Muscle of leg (tissue), 16 donors: ENCODE measurements at places on chromosomes 6 and 20.

GRCh38 chr20:45036044-45036755 is 64.7 kb downstream of the KCNS1 start:
- DNase-seq = no peak

DNA sequence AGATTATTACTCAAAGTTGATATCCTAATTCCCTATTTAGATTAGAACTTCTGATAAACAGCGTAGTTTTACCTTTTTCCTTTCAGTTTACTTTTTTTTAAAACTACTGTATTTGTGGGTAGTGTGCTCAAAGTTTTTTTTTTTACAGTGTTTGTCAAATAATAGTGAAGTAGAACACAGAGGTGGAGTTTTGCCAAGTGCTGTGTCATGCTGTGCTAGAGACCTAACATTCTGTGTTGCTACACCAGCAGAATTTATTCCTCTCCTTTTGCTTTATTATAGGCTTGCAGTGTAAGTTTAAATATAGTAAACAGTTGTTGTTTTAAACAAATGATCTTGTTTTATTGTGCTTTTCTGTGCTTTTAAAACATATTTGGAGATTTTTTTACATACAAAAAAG is 125.4 kb downstream of the HIVEP1 start:
- peak; percentile 65 for DNase-seq

DNA sequence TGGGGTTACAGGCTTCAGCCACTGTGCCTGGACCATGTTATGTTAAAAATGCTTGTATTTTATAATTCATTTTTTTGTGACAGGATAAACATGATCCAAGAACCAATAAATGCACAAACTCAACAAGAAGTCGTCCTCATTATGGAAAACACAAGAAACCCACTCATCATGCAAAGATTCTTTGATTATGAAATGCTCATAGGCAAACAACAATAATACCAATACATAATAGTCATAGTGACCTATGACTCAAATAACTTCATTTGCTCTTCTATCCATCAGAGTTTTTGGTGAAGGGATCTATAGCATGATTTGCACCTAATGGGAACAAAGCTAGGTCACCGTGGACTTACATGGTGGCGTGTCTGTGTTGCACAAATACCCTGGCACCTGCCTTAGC is 217.1 kb upstream of the THEMIS start:
- no peak for DNase-seq

DNA sequence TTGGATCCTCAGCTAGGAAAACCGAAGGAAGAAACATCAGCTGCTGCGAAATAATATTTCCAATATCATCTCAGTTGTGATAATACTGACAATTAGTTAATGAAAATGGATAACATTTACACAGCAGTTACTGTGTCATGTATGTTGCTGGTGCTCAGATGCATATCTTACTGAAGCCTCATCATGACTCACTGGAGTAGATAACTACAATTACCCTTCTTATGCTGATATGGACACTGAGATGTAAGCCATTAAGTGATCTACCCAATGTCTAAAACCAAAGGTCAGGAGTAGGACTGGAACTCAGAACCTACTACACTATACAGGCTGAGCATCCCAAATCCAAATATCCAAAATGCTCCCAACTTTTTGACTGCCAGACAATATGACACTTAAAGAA is 54.7 kb upstream of the LYRM2 start:
- DNase-seq = no peak

- no peak for DNase-seq
Measured at GRCh38 chr6:20172842-20173456, 39.3 kb downstream of the MBOAT1 start.

GRCh38 chr20:60117065-60117464 is 158.8 kb downstream of the CDH26 start:
- peak; percentile 66 for DNase-seq

DNA sequence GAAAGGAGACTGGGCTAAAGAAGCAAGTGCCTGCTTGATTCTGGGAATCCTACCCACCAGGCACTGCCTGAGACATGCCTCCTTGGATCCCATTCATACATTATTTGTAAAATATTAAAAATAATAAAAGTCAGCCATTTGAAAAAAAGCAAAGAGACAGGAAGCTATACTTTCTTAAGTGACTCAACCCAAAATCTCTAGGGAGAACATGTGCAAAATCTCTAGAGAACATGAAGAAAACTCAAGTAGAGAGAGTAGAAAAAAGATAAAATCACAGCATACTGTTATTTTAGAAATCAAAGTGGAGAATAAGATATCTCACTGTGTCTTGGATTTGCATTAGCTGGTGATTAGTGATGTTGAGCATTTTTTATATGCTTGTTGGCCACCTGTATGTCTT is 197.2 kb upstream of the GGTLC1 start:
- peak; percentile 56 for DNase-seq

DNA sequence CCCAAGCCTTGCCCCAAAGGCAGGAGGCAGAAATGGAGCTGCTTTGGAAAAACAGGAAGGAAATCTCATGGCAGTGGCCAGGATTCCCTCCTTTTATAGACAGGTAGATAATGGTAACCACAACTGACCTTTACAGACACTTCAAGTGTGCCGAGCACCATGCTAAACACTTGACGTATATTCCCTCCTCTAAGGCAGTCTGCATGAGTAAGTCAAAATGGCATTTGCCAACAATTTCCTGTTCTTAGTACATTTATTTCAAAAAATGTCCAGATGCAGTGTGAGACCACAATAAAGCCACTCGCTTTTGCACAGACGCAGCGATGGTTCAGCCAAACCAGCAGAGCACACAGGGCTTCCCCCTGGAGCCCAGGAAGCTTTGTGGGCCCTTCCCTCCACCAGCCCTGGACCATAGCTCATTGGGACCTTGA is 16.5 kb upstream of the GPR6 start:
- no peak for DNase-seq

DNA sequence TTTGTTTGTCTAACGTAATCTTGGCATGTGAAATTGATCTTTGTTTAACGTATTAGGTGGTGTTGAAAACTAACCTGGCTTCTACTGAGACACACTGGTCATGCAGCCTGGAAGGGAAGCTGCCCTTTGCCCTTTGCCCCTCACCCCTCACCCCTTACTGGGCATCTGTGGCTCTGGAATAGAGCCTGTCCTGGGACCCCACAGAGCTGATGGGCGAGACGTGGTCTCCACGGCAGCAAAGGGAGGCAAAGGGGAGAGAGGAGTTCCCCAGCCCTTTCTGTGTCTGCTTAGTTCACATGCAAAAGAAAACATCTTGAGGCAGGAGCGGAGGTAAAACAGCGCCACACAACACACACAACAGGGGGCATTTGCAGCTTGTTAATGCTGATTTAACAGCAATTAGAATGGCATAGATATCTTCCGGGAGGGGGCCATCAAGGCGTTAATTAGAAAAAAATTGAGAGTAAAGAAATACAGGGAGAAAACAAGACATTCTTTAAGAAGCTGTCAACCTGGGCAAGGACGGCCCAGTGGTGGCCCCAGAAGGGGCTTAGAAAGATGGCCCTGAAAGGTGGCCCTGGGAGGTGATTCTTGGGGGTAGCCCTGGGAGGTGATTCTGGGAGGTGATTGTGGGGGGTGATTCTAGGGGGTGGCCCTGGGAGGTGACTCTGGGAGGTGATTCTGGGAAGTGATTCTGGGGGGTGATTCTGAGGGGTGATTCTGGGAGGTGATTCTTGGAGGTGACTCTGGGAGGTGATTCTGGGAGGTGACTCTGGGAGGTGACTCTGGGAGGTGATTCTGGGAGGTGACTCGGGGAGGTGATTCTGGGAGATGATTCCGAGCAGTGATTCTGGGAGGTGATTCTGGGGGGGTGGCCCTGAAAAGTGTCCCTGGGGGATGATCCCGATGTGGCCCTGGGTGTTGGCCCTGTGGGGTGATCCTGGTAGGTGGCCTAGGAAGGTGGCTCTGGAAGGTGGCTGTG is 44.5 kb upstream of the DACT2 start:
- no peak for DNase-seq

- no peak for DNase-seq
Measured at GRCh38 chr6:74798302-74798701, 407.6 kb downstream of the COL12A1 start.

DNA sequence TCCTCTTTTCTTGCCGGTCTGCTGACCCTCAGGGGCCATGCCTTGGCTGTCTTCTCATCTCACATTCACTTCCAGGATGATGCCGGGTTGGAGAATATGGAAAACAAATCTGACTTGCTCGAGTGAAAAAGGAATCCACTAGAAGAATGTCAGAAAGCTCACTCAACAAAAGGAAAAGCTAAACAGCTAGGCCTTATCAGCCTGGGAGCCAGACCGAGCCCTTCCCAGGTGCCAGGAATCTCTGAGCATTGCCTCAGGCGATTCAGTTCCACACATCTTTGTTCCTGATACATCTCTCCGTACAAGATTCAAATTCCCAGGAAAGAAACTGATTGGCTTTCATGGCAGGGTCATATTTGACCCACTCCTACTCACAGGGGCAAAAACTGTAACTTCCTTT is 9.2 kb upstream of the OSER1 start:
- no peak for DNase-seq

GRCh38 chr6:18122128-18123093 is at the start of gene NHLRC1:
Gene NHLRC1 (minus strand): TSS chr6:18122677. CDS start chr6:18122606, 71 bp downstream.
- DNase-seq = peak; percentile 92

DNA sequence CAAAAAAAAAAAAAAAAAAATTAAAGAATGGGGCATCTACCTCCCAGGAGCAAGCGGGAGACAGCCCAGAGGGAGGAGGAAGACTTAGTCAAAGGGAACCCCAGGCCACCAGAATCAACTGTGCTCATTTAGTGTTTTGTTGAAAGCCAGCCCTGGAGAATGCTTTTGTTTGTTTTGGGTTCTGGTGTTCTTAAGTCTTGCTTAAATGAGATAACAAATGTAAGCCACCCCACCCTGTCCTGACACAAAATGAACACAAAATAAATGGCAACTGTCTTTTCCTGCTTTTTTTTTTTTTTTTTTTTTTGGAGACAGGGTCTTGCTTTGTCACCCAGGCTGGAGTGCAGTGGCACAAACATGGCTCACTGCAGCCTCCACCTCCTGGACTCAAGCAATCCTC is 165.0 kb upstream of the JARID2 start:
- DNase-seq = no peak

DNA sequence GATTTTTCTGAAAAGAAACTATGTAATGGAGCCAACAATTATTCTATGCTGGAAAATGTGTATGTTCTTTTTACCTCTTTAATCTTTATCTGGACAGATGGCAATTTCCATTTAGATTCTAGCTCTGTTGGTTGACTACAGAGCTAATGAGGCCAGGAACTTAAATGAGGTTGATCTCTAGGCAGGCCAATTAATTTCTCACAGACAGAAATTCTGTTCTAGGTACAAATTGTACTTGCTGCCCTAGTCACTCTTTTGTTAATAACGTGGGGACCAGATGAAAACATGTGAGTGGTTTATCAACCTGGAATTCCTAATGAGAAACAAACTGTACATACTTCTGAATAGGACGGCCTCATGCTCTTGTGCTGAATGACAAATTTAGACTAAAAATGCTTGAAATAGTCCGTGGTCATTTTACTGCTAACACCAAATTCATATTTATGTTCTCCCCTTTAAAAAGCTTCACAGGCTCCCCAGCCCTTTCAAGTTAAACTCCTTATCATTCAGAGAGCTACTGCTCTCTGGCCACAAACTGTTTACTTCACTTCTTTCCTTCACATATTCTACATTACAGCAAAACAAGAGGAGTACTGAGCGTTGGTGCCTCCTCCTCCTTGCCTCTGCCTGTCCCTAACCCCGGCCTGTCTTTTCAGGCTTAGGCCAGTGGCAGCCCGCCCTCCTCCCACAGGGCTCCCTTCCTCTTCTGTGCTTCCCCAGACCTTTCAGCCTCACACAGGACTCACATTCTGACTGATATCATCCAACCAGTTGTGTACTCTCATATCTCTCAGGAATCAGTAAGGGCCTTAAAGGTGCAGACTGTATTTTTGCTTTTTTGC is 41.4 kb downstream of the DTNBP1 start:
- DNase-seq = peak; percentile 48

DNA sequence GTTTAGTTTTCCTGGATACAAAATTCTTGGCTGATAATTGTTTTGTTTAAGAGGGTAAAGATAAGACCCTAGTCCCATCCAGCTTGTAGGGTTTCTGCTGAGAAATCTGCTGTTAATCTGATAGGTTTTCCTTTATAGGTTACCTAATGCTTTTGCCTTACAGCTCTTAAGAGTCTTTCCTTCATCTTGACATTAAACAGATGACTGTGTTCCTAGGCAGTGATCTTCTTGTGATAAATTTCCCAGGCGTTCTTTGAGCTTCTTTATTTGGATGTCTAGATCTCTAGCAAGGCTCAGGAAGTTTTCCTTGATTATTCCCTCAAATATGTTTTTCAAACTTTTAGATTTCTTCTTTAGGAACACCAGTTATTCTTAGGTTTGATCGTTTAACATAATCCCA is 134.0 kb downstream of the MAP3K4 start:
- DNase-seq = no peak

DNA sequence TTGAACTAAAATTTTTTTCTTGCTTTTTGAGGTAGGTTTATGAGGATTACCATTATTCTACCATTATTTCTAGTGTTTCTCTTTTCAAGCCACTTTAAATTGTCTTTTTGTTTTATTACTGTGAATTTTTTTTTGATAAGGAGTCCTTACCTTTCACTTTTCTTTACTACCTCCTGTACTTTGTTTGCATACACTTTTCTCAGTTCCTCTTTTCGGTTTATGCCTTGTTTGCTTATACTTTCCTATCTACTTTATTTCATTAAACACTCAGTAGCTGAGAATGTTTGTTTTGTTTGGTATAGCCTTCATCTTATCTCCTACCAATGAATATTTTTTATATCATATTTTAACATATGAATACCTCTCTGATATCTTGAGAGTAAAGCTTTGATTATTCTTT is 147.9 kb downstream of the TFAP2B start:
- no peak for DNase-seq

DNA sequence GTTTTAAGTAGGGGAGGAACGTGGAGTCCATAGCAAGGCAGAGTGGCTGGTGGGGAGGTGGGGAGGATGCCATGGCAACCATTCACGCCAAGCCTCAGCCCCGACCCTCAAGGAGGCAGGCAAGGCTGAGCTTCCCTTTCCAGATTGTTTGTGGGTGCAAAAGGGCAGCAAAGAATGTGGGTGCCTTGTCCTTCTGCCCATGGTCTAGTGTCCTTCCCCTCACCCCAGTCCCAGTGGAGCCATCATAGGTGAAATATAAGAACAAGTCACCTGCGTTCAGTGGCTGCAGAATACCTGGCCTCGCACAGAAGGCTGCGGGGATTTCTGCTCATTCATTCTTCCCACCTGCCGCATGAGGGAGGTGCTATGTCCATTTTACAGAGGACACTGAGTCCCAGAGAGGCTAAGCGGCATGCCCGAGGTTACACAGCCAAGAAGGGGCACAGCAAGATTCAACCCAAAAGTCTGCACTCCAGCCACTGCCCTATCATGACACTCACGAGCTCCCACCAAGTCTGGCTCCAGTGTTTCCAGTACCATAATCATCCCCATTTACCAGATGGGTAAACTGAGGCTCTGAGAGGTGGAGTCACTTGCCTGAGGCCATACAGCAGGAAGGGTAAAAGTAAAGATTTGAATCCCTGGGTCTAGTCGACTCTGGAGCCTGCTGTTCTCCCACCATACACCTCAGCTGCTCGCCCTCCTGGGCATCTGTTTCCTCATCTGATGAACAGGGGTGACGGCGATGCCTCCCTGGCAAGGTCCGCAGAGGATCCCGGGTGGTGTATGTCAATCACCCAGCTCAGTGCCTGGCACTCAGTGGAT is 100.8 kb downstream of the CEBPB start:
- DNase-seq = no peak
